ENCODE measurements at places on chromosomes 7 and 10.

GRCh38 chr10:34622945-34623344 lies 192.2 kb downstream of the PARD3 start:
- DNase-seq = no peak

GRCh38 chr7:112594397-112594796 lies 113.6 kb downstream of the LSMEM1 start:
- no peak for DNase-seq

DNA sequence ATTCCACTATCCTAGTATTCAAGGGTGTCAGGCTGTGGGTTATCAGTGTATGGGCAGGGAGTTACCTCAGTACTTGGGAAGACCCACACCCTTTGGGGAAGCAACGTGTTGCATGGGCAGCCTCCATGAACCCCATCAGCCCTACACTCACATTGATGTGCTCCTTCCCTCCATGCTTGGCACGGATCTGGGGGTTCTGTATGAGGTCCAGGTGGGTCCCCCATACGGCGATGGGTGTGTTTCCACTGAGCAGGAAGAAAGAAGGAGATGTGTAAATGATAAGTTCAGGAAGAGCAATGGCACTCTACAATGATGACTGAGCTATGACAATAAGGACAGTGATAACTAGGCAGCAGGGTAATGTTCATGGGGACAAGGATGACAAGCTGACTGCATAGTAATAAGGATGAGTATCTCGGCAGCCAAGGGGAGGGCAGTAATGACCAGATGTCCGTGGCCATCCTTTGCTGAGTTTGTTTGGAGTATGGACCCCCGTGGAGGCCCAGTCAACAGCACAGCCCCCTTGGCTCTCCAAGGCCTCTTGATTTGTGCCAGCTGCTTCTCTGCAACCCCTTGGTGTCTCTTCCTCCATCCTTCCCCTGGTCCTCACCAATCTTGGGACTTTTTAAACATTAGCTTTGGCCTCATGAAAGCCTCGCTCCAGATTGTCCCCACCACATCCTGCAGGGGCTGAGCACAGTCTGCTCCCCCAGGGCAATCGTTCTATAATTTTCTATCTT lies 394.2 kb downstream of the PLXNA4 start:
- no peak for DNase-seq

DNA sequence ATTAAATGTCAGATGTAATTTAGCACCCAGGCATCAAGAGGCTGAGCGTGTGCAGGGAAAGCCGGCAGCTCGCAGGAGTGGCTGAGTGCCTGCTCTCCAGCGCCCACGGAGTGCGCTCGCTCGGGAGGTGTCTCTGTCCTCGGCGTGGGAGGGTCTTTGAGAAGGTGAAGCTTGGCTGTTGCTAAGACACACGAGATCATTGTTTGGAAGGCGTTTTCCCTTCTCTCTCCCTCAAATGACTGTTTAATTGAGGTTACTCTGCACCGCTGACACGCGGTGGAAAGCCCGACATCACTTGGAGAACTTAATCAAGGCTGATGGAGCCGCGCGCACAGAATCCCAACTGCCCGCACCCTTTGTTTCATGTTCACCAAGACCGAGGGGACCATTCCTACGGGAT lies 414.6 kb downstream of the DNAJB6 start:
- DNase-seq = no peak

DNA sequence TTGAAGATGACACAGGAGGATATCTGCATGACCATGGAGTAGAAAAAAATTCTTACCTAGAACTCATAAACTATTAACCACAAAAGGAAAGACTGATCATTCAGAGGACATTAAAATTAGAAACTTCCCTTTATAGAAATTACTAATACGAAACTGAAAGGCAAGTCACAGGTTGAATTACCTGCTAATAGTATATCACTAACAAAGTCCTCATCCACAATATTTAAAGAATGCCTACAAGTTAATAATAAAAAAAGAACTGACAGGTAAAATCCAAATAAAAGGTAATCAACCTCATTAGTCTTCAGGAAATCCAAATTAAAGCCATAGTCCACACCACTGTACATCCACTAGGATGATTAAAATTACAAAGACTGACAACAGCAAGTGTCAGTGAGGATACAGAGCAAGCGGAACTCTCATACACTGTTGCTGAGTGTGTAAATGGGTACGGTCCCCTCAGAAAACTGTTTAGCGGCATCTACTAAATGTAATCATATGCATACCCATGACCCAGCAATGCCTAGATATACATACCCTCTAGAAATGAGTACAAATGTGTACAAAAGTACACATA lies 71.2 kb downstream of the ARHGAP21 start:
- peak; percentile 48 for DNase-seq
